ENCODE measurements at places on chromosomes 16 and 17. TPM values are rescaled to one million over a fixed set of nuclear protein-coding genes. Genes with fewer than 3 reads are reported as not detected.

The PMP22 gene
- total RNA-seq = 130 TPM

DNA sequence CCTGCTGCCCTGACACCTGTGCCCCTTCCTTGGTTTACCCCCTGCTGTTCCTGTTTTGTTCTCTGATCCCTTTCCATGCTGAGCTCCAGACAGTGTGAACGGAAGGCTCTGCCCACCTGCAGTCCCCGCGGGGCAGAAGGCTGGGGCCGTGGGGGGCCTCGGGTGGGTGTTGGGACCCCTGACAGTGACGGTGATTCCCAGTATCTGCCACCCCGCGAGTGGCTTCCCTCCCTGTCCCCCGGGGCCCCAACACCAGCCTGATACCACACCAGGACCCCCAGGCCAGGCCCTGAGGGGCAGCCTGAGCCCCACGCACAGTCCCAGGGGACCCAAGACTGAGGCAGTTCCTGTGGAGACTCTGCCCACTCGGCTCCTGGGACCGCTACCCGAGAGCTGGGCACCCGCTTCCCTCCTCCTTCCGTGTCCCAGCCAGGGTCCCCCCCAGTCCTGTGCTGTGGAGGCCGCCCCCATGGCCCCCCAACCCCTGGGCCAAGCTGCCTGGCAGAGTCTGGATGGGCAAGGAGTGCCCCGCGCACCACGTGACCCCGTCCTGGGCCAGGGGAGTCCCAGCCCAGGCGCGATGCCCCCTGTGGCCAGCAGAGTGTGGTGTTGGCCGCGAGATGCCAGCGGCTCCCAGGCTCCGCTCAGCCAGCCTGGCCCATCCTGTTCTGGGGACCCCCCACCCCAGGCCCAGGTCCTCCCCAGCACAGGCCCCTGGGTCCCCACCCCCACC is 10.0 kb upstream of the C1QTNF8 start:
- no peak for DNase-seq

The YBX2 gene
- total RNA-seq = 1.7 TPM

- no peak for DNase-seq
Measured at GRCh38 chr17:83007504-83008185, 71.8 kb upstream of the METRNL start.

GRCh38 chr17:2954898-2955445 is 108.4 kb downstream of the OR1D5 start:
- no peak for DNase-seq

- no peak for DNase-seq
Measured at GRCh38 chr17:77042476-77043231, 98.1 kb upstream of the SEC14L1 start.

GRCh38 chr17:35804658-35805192 is 4.6 kb upstream of the TAF15 start:
- no peak for DNase-seq

- DNase-seq = no peak
Measured at GRCh38 chr17:81931557-81932332, 4.2 kb upstream of the MAFG start.

DNA sequence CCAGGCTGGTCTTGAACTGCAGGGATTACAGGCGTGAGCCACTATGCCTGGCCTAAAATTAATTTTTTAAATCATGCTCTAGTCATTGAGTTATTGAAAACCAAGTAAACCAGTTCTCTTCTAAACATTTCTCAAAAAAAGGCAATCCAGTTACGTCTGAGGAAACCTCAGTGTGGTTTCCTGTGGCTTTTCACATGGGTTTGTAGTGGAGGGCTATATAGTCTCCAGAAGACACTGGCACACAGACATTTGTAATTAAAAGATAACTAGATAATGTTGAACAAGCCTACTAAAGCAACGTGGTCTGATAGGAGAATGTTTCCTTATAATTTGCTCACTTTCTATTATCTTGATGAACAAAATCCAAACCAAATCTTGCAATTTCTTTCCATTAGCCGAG is 5.2 kb upstream of the TOB1 start:
- DNase-seq = no peak

GRCh38 chr17:29826114-29826692 is 103.8 kb downstream of the SSH2 start:
- no peak for DNase-seq

The RBFOX1 gene
- total RNA-seq = not detected

DNA sequence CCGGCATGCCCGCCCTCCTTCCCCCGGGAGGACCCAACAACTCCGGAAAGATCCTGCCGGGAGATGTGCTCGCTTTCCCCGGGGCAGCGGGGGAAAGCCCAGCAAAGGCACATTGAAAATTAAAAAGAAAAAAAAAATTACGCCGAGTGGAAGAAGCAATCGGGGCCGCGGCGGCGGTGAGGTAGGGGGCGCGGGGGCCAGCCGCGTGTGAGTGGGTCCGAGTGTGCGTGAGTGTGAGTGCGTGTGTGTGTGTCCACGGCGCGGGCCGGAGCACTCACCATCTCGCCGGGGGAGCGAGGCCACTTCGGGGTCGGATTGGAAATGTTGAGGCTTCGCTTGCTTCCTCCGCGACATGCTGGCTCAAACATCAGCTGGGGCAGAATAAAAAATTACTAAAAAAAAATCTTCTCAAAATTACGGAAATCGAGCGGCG is at the start of gene SALL1:
TSS of gene SALL1 (minus strand) at position 383 of the 433 bp plus-strand sequence. CDS start at position 354, 29 bp downstream.
- no peak for DNase-seq

The KRTAP3-1 gene
- not detected for total RNA-seq

GRCh38 chr17:63961355-63962212 is 11.1 kb downstream of the SCN4A start:
- peak; percentile 93 for DNase-seq

The SULT1A2 gene
- 1.1 TPM for total RNA-seq

- no peak for DNase-seq
Measured at GRCh38 chr16:77759821-77760220, 28.5 kb upstream of the VAT1L start.

The HSPB9 gene
- not detected for total RNA-seq

- peak; percentile 92 for DNase-seq
Measured at GRCh38 chr17:29778956-29779811, 150.8 kb downstream of the SSH2 start.

GRCh38 chr16:6286176-6286575 is 1046.5 kb upstream of the RBFOX1 start:
- DNase-seq = no peak

The EARS2 gene
- 11.1 TPM for total RNA-seq

- no peak for DNase-seq
Measured at GRCh38 chr17:62043140-62043539, 21.9 kb downstream of the MED13 start.

The TEKT1 gene
- not detected for total RNA-seq

The AOC2 gene
- total RNA-seq = 0.86 TPM

- no peak for DNase-seq
Measured at GRCh38 chr17:40176754-40177110, 538 bp upstream of the RAPGEFL1 start.

GRCh38 chr17:70677783-70678647 is 508.7 kb downstream of the KCNJ2 start:
- DNase-seq = no peak

DNA sequence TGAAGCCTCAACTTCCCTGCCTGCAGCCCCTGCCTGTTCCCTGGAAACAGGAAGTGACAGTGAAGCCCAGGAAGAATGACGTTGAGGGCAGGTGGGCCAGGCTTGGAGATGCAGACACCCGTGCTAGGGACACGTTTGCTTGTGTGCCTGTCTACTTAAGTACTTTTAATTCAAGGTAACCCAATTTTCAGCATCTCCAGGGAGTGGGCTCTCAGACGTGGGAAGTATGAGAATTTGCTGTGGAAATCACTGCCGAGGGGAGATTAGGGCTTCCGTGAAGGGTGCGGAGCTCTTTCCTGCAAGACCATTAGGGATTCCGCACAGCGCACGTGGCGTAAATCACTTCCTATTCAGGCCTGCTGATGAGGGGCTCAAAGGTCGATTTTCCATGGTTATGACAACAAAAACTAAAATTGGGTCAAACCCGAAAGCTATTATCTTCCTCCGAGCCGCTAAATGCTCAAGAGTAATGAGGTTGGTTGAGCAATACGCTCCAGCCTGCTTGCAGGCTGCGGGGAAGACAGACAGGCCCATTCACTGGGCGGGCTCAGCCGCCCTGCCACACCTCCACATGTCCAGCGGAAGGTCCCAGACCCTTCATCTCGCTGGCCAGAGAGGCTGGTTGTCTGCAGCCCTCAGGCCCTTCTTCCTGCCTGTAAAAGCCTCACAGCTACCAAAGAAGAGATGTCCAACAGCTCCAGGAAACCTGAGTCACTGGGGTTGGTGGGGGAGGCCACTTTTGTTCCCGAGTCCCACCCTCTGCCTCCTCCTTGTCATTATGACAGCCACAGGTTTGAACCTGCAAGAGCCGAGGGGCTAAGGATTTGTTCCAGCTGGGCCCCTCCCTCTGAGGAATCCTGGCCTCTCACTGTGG is 109.9 kb downstream of the RBFOX3 start:
- no peak for DNase-seq

Data from posterior vena cava (tissue), 2 donors.